ENCODE measurements at places on chromosomes 2 and 18.

DNA sequence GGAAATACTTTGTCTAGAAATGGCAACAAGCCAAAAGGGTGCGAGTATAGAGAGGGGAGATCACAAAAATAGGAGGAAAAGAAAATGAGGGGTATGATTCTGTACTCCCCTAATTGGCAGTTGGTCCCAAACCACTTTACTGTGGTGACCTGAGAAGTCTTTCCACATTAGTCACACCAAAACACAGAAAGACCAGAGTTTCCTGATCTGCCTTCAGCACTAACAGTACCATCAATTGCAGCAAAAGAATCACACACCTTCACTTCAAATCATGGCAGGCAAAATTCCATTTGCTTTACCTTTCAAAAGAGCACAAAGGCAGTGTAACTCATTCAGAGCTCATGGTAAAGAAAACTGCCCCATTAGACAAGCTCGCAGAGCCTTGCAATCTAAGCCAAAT is 86.8 kb downstream of the ALK start:
- no peak for DNase-seq

DNA sequence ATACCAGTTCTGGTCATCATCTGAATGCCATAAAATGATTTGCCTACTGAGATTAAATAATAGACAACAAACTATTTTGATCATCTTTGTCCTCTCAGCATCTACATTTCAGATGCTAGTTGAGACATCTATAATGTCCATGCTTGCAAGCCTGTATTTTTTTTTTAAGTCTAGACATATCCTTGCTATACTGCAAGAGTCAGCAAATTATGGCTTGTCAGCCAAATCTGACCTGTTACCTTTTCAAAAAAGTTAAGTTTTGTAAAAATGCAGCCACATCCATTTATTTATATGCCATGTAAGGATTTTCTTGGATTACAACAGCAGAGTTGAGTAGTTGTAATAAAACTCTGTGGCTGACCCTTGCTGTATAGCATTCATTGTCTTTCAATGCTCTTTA is 1355.7 kb upstream of the FAM98A start:
- DNase-seq: no peak

DNA sequence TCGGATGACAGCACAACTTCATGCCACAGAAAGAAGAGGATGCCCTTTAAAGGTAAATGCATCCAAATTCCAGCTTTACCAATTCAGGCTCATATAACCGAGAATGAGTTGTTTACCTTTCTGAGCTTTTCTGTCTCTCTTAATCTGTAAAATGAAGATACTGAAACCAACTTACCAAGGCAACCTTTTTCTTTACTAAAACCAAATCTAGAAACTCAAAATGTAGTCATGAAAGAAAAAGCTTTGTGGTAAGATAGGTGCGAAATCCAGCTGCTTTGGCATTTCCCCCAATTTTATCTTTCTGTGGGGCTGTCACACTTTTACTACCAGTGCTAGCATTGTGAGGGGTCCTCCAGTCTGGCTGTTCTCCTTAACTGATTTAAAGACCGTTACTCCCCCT is 240.4 kb downstream of the IKZF2 start:
- no peak for DNase-seq

DNA sequence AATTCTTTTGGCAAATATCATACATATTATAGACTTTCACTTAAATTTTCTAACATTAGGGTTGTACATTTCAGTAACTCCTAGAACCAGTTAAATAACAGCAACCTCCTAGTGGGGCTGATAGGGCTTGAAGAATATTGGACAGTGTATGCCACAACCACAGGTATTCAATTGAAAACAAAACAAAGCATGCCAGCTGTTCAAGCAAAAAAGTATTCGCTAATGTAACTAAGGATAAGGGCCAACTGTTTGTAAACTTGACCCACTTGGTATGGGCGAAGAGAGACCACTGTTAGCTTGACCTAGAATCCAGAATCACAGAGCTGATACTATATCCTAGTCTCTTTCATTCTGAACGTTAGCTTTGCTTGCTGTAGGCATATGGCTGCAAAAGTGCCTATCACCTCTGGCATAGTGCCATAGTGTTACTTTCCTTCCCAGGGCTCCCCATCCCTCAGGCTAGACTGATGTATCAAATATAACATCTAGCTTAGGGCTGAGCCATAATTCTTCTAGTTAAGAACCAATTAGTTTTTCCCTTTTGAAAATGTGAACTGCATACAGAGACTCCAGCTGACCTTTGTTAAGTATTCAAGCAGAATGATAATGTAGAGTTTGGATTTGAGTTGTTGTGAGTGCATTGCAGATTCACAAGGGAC is 458.8 kb upstream of the NRXN1 start:
- no peak for DNase-seq

GRCh38 chr2:74439803-74440377 is 1.8 kb downstream of the RTKN start:
- DNase-seq: no peak

GRCh38 chr2:147433822-147434221 is 411.0 kb upstream of the ACVR2A start:
- no peak for DNase-seq

GRCh38 chr2:120204022-120204405 is 19.2 kb downstream of the TMEM185B start:
- DNase-seq: no peak

GRCh38 chr2:221212105-221212504 is 360.0 kb downstream of the EPHA4 start:
- no peak for DNase-seq

All from bone marrow (tissue), 2 donors.